ENCODE measurements at places on chromosomes 5 and 9.

DNA sequence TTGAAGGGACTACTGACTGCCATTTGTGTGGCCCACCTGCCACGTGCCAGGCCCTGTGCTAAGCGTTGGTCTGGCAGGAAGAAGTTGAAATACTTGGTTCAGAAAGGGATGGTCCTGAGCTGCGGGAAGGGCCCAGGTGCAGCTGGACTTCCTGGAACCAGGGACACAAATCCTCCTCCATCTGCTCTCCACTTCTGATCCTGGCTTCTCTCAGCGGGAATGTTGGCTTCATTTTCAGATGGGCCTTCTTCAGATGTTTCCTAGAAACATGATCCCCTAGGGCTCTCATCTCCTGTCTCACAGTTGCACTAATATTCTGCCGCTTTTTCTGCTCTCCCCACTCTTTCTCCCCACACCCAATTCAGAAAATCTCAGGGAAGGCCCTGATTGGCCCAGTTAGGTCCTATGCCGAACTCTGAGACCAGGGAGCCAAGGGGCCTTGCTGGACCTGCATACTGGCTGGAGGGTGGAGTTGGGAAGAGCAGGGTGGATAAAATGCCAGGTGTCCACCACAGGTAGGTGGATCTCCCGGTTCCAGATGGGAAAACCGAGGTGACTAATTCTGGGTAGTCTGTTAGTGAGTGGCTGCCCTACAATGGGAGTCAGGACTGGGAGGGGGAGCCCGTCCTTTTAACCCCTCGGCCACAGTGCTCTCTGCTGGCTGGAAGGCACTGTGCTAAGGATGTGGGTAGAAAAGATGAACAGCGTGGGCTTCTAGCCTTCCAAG, 19.4 kb downstream of the PSAT1 start:
- DNase-seq = no peak

- no peak for DNase-seq
Measured at GRCh38 chr5:90214991-90215390, 194.6 kb downstream of the CETN3 start.

DNA sequence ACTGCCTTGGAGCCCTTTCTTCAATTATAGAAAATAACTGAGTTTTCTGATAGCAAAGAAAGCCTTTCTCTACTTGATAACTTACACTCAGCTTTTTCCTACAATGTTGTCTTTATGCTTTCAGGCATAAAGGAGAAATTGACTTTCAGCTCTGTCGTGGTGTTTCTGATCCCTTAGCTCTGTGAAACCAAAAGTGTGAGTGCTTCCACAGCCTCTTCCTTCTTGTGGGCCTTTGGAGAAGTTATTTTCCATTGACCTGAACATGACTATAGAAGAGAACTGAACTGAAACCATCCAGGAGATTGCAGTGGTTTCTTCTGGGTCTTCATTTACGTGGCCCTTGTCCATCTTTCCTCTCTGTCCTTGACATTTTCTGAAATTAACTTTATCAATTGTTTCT, 59.5 kb upstream of the EQTN start:
- DNase-seq = no peak

DNA sequence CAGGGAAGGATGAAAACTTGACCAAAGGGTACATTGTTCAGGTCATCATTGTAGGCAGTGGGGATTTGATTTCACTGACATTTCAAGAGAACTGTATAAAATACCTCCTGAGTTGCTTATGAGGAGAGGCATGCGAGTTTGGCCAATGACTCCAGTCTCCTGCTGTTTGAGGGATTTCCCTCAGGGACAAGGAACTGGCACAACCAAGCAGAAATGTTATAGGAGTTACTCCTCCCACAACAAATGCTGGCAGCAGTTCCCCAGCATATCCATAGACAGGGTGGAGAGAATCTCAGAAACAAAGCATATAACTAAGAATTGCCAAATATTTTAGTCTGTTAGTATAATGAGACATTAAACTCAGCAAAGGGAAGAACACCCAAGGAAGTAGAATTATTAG, 47.2 kb upstream of the FBXL7 start:
- no peak for DNase-seq

- DNase-seq = no peak
Measured at GRCh38 chr5:143476601-143477211, 73.2 kb upstream of the NR3C1 start.

GRCh38 chr9:35935755-35936509, 22.0 kb downstream of the OR2S2 start:
- DNase-seq = no peak

DNA sequence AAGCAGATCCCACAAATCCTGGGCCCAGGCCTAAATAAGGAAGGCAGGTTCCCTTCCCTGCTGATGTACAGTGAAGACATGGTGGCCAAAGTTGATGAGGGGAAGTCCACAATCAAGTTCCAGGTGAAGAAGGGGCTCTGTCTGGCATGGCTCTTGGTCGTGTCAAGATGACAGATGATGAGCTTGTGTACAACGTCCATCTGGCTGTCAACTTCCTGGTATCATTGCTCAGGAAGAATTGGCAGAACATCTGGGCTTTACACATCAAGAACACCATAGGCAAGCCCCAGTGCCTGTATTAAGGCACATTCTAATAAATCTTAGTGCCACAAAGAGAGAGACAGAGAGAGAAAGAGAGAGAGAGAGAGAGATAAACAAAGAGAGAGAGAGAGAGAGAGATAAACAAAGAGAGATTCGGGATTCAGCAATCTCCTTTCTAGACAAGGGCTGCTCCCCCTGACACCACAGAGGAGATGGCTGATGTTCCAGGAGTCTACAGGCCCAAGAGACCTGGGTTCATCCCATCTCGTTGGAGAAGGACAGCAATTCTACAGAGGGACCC, 45.5 kb upstream of the HSPA9 start:
- no peak for DNase-seq

GRCh38 chr9:115444959-115445358, 327.0 kb upstream of the TNC start:
- DNase-seq = no peak

DNA sequence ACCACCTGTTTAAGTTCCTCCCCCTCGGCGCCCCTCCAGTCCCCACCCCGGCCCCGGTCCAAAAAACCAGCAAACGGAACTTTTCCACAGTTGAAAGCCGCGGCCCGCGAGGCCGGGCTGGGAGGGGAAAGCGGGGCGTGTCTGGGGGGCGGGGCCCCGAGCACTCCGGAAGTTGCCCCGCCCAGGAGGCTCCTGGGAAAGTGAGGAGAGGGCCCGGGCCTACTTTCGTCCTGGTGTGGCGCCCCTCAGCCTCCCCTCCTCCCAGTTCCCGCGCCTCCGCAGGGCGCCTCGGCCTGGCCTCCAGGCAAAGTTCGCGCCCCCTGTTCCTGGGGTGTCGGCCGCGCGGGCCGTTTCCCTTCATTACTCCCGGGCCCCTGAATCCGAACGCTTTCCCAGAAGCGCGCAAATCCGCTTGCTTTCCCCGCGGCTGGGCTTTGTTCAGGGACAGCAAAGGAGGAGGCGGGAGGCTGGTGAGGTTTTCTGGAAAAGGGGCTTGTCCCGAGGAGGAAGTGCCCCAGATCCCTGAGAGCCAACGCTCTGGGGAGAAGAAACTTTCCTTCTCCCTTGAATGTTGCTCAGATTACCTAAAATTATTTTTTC, 4.5 kb upstream of the DMRT3 start:
- no peak for DNase-seq

DNA sequence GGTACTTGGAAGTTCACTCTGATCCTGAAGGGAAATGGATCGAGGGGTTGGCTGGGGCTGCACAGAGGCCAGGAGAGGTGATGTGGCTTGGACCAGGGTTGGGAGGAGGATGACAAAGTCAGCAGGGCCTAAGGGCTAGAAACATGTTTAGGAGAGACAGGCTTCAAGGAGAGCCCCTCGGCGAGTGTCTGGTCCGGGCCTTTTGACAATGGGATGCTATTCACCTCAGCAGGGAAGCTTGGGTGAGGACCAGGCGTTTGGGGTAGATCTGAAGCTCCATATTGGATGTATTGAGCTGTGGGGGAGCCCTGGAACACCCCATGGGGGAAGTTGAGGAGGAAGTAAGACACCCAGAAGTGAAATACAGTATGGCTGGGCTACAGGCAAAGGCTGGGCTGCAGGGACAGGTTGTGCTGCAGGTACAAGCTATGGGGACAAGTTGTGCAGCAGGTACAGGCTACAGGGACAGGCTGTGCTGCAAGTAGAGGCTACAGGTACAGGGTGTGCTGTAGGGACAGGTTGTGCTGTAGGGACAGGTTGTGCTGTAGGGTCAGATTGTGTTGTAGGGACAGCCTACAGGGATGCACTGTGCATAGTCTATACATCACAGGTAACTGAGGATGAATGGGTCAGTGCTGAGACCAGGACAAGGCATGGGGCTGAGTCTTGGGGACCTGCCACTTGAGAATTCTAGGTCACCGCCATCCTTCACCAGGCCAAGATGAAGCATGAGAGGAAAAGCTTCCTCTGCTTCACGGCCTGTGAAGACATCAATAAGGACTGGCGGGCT, 22.7 kb upstream of the FIBCD1 start:
- DNase-seq = no peak

DNA sequence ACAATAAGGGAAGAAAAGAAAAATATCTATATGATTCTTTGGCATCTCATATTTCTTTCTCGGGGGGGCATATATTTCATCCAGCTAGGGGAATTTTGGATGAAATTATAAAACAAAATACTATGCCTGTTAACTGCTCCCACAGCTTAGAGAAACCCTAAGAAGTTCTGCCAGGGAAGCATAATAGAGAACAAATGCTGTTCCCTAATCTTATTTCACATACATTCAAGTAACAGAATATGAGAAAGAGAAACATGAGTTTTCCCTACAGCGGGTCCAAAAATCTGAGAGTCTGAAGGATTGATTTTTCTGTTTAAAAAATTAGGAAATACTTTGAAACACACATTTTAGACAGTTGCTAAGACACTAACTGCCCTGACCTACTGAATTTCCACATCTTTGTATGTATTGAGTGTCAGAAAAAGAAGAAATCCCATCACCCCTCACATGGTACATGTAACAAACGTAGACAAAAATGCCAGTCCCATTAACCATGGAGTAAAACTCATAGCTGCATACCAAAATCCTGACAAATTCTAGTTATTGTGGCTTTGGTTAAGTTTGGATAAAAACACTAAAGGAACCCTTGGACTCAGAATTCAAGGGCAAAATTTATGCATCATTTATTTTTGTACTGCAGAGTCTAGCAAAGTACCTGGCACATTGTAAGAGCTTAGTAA, 620.2 kb upstream of the DMAC1 start:
- no peak for DNase-seq

DNA sequence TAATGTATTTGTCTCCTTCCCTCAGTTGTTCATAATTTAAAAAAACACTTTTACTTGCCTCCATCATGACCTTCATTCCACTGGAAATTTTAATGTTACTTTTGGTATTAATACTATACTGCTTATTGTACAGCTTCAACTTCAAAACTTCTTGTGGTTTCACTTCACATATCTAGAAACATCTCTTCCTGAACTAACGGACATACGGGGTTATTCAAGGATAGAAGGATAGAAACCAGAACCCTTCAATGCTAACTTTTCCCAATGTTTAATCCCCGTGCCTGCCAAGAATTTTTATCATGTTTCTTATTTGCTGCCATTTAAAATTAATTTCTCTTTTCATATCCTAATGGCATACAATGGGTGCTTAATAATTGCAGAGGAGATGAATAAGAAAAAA, 36.3 kb upstream of the SETD9 start:
- no peak for DNase-seq

- DNase-seq = no peak
Measured at GRCh38 chr9:87379300-87379699, 118.4 kb upstream of the DAPK1 start.

DNA sequence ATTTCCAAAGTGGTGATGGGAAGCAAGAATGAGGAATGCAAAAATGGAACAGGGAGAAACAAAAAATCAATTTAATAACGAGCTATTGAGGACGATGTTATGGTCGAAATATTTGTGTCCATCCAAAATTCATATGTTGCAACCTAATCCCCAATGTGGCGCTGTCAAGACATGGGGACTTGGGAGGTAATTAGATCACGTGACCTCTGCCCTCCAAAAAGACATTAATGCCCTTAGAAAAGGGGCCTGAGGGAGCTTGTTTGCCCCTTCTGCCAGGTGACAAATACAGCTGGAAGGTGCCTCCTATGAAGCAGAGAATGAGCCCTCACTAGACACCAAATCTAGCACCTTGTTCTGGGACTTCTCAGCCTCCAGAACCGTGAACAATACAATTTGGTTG, 315.2 kb upstream of the CDH9 start:
- no peak for DNase-seq

DNA sequence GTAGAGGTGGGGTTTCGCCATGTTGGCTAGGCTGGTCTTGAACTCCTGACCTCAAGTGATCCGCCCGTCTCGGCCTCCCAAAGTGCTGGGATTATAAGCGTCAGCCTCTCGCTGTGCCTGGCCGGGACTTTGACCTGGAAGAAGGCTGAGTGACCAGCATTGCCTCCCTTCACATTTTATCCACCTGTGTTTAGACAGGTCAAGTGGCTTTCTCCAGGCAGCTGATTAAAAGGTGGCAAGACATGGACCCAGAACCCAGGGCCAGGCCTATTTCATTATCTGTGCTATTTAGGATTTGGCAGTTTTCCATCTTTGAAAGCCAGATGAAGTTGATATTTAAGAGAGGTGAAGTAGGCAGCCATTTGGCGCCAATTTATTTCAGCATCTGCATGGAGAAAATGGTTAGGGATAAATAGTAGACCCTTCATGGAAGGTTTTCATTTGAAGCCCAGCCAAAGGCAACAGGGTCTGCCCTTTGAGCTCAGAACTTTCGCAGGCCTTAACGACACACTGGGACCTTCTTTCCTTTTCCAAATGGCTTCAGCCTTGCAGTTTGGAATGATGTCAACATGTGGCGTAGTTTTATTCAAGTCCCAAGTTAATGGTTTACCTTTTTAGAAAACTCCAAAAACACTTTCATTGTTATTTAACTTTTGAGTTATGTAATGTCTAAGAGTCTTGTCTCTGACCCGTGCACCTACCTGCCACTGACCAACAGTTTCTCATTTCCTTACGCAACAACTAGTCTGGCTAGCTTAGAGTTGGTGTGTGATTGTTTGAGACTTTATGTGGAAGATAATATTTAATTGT, 8.4 kb downstream of the DAPK1 start:
- DNase-seq = no peak

DNA sequence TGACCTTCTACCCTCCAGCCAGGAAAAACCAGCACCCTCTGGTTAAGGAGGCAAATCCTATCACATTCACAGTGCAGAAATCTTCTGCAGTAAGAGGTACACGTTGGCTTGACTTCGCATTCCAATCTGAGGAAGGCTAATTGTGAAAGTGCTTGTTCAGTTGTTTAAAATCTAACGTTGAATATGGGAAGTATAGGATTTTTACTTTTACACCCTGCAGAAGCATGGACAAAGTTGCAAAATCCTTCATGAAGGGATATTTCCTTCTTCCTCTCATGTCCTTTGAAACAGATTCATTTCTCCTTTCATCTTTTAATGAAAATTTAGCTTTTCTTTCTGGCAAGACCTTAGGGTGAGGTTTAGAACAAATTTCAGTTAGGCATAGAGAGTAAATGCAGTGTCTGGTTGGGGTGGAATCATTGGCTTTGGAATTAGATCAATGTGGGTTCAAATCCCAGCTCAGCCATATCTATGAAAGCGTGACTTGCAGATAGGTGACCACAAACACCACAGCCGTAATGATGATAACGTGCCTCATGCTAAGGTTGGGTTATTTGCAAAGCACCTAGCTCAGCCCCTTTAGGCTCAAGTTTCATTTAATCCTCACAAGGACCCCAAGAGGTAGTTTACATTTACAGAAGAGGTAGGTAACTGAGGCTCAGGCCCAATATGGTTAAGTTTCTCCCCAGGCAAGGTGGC, 42.2 kb upstream of the C5orf58 start:
- no peak for DNase-seq

Measured in activated T-helper 1 cell treated with Interleukin-2 at 50 U/mL for 16 hours (primary cell).